ENCODE measurements at places on chromosomes 2 and 18. TPM values are rescaled to one million over a fixed set of nuclear protein-coding genes. Genes with fewer than 3 reads are reported as not detected.
A peak's percentile ranks its signal among the peaks of the same experiment; 100 is the strongest.

- peak; percentile 81 for DNase-seq
These were observed 17.9 kb downstream of the CYP26B1 start for GRCh38 chr2:72129681-72130340.

DNA sequence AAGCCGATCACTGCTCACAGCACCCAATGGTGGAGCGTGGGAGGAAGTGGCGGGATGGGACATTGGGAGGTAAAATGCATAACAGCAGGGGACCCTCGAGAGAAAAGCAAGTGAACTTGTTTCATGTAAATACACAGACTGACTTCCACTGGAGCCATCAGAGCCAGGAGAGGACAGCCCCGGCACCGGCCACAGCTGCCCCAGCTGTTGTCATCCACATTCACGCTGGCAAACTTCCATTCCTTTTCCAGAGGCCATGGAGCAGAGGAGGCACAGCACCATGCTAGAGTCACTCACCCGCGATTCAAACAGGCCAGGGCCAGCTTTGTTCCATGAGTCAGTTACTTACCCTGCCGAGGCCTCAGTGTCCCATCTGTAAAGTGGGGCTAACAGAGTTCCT is 610.9 kb upstream of the SALL3 start:
- peak; percentile 46 for DNase-seq

DNA sequence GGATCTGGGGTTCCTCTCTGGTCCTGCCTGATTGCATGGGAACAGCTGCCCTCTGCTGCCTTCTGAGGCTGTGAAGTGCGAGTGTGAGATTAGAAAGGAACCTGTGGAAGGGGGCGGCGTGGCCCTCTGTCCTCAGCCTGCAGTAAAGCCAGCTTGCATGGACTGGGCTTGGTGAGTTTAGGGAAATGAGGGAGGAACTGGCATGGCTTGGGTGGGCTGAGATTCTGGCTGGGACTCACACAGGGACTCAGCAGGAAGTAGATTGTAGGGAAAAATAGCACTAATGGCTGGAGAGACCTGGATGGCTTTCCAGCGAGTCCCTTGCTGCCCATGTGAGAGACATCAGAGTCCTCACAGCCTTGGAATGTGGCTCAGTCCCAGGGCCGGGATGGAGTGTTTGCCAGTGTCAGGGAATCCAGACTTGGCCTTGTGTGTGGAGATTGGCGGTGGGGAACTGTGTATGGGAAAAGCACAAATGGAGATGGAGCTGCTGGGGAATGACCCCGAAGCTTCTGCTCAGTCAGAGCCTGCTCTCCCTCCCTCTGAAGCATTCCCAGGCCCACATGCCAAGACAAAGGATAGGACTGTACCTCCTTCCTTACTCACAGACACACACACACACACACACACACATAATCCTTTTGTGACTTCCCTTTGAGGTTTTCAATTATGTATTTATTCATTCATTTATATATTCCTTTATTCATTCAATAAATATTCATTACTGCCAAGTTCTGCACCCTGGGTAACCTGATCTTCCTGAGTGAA is 115.4 kb downstream of the ACAA2 start:
- peak; percentile 64 for DNase-seq

NTSR2 gene
- total RNA-seq = not detected

RESP18 gene
- not detected for total RNA-seq

ZSWIM2 gene
- not detected for total RNA-seq

COL4A3 gene
- total RNA-seq = 21.1 TPM

CYP26B1 gene
- total RNA-seq = 4.7 TPM

All from lung (tissue), 17 donors.